ENCODE measurements at places on chromosomes 2 and 18.

GRCh38 chr2:222483513-222484039 lies 59.2 kb downstream of the SGPP2 start:
- peak; percentile 4 for DNase-seq

DNA sequence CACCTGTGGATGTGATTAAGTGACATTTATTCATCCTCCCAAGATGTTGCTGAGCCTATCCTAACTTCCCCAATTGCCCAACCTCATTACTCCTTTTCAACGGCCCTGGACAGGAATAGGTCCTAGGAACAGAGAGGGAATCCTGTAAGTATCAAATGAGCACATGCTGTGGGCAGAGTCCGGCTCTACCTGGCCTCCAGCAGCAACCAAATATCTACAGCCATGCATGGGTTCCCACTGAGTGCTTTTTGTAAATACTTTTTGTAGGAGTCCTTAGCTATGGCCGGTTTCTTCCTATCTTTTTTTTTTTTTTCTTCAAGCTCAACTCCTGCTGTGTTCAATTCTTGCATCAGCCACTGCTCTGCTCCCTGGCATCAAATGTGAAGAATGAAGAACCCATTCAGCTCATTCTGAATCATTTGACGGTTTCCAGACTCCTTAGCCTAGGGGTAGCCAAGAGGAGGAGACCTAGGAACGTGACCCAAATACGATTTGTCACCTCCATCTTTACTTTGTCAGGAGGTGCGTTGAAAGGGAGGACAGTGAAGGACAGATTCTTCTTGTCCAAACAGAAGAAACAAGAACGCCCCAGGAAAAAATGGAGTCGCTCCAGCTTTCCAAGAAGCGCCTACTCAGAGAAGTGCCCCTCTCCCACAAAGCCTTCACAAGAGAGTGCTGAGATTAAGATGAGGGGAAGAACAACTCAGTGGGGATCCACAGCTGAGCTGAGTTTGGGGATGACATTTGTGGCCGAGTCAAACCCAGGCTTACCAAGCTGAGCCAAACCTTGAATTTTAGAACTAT lies 46.7 kb upstream of the LCLAT1 start:
- no peak for DNase-seq

DNA sequence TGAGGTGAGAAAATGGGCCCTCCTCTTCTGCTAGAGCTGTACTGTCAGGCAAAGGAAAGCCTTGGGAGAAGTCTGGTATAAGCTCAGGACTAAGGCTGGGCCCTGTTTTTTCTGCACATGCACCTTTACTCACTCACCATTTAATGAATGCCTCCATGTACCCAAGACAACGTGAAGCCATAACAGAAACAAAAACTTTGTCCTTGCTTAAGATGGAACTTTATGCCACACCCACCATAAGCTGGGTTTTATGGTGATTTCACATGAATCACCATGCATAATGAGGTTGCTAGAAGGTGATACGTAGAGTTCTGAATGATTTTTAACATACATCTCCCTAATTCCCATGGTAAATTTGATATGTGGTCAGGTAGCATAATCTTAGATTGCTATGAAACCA lies 63.7 kb upstream of the CYP26B1 start:
- no peak for DNase-seq

DNA sequence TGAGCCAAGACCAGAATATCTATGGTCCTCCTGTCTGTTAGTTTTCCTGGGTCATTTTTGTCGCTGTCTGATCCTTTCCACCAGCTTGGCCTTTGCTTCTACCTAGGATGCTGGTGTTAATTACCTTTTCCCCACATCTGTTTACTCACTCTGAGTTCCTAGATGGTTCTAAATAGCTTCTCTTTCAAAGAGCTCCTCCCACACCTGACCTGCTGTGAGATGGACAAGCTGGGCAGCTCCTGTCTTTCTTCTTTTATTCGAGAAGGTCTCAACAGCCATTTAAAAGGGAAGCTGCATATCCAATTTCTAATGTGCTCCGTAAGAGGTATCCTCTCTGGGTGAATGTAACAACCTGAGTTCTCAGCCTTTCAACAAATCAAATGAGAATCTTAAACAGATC lies 156.2 kb downstream of the HRH4 start:
- peak; percentile 98 for DNase-seq

GRCh38 chr2:234881413-234882241 lies 70.2 kb upstream of the SH3BP4 start:
- DNase-seq = peak; percentile 86

GRCh38 chr2:81007104-81007503 lies 702.6 kb upstream of the LRRTM1 start:
- no peak for DNase-seq

GRCh38 chr2:10374362-10374943 lies 71.7 kb downstream of the HPCAL1 start:
- no peak for DNase-seq

DNA sequence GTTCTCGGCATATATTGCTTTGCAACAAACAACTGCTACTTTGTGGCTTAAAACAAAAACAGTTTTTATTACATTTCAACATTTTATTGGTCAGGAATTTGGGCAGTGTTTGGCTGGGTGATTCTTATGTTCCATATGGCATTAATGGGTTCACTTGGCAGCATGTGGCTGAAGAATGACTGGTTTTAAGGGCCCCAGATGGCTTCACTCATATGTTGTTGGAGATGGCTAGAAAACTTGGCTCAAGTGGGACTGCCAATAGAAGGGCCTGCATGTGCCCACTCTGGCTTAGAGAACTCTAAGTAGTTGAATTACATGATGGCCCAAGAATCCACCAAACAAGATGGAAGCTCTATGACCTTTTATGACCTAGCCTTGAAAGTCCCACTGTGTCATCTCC lies 86.1 kb downstream of the FASTKD2 start:
- DNase-seq = no peak
